ENCODE measurements at places on chromosomes 6 and 20.

DNA sequence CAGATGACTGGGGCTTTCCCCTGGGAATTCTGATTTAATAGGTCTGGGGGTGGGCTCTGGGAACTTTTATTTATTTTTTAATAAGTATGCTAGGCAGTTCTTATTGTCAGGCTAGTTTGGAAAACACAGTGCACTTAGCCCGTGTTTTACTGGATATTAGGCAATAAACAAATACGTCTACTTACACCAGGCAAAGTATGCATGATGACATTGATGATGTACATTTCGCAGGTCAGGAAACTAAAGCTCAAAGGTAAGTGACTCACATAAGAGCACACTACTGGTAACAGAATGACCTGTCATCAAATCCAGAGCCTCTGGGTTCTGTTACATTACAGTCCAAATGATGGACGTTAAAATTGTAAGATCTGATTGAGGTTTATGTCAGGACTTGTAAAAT is 144.4 kb upstream of the EXOC2 start:
- no peak for DNase-seq

DNA sequence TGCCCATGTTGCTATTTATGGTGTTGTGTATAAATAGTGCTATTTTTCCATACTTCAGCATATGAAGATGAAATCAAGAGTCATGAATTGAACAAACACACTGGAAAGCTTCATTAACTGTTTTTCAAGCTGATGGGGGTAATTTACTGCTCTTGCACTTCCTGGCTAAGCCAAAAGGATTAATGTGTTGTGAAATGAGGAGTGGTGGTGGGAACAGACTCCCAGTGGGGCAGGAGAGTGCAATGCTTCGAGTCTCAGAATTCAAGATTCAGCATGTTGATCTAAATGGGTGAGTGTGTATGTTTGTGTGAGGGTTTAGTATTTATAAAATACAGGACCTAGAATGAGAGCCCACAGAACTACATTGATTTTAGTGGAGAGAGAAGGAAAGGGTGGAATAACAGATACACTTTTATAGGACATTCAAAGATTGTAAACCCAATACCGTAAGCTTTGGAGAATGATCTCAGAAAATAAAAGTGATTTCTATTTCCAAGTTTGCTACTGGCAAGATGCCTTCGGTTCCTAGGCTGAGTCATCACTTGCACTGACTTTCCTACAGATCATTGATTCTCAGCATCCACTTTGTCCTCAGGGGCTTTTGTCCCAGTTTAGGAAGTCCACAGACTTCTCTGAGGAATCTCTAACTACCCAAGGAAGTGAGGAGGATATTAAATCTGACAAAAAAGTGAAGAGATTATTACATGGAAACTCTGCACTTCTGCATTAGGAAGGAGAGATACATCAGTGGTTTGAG is 303.6 kb downstream of the TRDN start:
- DNase-seq: no peak

- no peak for DNase-seq
Observed at GRCh38 chr6:106476331-106477105, 116.0 kb downstream of the CRYBG1 start.

- no peak for DNase-seq
Observed at GRCh38 chr6:108118359-108118724, 43.8 kb upstream of the OSTM1 start.

DNA sequence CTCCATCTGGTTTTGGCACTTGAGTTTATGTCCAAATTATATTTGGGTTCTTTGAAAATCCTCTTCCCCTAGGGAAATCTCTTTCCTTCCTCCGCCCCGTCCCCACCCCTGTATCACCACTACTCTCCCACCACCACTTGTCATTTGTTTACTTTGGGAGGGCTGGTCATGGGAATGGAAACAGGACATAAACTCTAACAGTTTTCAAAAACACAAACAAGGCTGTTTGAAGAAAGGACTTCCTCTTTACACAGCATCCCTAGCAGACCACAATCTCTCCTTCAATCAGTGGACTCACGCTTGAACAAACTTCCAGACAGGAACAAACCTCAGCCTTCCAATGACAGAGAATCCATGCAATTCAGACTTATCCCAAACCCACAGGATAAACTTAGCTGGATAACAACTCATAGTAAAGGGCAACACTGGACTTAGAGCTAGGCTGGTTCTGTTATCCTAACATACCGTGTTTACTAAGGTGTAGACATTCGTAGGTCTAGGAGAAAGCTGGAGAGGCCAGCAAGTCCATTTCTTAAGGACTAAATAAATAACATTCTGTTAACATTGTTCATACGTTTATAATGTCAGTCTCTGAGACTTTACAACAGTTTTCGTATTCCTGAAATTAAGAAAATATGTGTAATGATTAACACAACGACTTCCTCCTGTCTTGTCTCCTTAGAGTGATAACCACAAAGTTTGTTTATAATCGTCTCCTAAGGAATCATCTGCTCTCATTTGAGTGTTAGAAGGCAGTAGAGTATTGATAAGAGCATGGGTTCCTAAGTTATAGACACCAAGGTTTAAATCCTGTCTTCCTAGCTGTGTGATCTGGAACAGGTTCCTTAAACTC is 44.1 kb upstream of the CTAGE9 start:
- peak; percentile 24 for DNase-seq

- no peak for DNase-seq
Observed at GRCh38 chr20:24996449-24997377, 4.2 kb upstream of the APMAP start.
